Germinal center (tissue), 1 donor: ENCODE measurements at places on chromosomes 3 and 15.

DNA sequence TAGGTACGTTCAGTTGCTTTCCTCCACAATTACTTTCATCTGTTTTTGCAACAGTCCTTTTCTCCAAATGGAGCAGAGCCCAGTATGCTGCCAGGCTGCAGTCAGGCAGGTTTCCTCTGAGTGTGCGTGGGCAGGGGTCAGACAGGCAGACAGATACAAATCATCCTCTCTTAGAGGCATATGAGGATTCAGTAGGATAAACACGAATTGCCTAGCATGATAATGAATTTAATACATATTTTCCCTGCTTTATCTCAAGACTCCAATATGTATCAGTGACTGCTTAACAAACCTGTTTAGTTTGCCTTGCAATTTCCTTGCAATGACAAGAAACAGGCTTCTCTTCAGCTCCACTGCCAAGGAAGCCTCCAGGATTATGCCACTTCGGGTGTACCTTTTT lies 140.7 kb upstream of the NR2E3 start:
- DNase-seq, result no peak

GRCh38 chr15:41333026-41333562 lies 413 bp downstream of the NUSAP1 start:
- DNase-seq, result peak; percentile 66

DNA sequence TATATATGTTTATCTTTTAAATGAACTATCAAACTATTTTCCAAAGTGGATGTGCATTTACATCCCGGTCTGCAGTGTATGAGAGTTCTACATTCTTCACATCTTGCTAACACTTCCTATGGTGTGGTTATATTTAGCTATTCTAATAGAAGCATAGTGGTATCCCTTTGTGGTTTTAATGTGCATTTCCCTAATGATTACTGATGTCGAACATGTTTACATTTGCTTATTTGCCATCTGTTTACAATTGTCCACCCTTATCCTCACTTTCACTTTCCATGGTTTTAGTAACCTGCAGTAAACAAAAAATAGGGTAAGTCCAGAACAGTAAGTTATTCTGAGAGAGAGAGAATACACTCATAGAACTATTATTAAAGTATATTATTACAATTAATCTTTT lies 360.5 kb upstream of the NAALADL2 start:
- no peak for DNase-seq

DNA sequence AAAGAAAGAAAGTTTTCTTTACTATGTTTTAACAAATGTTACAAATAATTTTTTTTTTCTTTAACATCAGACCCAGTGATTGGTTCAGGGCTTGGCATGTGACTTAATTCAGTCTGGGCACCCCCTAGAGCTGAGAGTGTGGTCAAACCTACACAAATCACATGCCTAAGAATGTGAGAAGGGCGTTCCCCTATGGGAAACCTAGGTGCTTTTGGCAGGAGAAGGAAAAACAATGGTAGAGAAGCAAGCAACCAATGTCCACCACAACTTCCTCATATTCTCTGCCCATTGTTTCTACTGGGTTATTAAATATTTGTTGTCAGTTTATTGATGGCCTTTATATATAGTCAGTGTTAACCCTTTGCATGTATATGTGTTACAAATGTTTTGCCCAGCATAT lies 21.4 kb upstream of the PIAS1 start:
- DNase-seq, result no peak

DNA sequence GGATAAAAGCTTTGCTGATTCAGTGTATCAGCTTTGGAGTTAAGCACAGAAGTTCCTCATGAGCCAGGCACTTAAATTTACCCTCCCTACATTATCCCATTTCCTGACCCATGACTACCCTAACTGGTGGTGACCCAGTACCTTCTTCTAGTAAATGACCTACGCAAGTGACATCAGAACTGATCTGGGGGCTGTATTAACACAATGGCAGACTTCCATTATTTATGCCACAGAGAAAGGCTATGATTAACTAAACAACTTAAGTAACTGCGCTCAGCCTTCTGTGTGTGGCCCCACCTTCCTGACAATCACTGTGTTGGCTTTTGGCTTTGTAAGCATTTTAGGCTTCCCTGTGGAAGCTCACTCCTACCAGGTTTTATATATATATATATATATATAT lies 1.9 kb downstream of the MB21D2 start:
- no peak for DNase-seq

DNA sequence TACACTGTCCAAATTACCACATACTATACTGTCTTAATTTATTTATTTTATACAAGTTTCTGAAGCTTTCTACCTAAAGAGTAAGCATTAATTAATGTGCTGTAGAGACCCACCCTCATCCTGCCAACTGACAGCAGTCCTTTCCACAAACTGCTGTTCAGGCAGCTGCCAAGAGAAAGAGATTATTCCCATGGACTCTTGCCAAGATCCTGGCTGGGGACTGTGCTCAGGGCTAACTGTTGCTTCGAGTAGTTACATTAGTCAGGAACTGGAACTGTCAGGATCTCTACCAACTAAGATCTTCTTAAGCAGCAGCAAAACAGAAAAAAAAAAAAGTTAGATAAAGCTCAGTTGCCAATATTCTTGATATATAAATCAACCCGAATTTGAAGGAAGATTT lies 398.8 kb downstream of the MECOM start:
- DNase-seq, result no peak

- DNase-seq, result no peak
Observed at GRCh38 chr15:54307252-54307902, 329.1 kb downstream of the UNC13C start.

GRCh38 chr15:60460931-60461330 lies 18.0 kb downstream of the ICE2 start:
- no peak for DNase-seq

- DNase-seq, result no peak
Observed at GRCh38 chr3:9216736-9217135, 32.7 kb downstream of the SRGAP3 start.

DNA sequence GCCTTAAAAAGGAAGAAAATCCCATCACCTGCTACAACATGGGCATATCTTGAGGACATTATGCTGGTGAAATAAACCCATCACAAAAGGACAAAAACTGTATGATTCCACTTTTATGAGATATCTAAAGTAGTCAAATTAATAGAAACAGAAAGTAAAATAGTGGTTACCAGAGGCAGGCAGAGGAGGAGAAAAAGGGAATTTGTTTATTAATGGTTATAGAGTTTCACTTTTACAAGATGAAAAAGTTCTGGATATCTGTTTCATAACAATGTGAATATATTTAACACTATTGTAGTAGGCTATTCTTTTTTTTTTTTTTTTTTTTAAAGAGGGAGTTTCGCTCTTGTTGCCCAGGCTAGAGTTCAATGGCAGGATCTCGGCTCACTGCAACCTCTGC lies 40.4 kb downstream of the DPH3 start:
- DNase-seq, result no peak

DNA sequence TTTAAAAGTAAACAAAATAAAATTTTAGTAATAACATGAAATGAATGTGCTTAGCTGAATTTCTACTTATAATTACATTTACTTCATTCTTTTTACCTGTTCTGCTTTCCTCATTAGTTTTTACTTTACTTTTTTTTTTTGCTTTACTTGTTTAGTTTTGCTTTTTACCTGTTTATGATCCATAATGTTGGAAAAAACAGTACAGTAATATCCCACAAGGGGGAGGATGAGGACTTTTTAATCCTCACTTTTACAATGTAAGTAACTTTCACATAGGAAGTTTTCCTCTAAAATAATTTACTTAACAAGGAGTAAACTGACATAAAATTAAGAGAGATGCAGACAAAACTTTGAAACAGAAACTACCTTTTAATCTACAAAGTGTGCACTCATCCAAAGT lies 268.7 kb downstream of the TBC1D5 start:
- DNase-seq, result no peak

- no peak for DNase-seq
Observed at GRCh38 chr15:32667321-32667720, 25.8 kb downstream of the SCG5 start.

DNA sequence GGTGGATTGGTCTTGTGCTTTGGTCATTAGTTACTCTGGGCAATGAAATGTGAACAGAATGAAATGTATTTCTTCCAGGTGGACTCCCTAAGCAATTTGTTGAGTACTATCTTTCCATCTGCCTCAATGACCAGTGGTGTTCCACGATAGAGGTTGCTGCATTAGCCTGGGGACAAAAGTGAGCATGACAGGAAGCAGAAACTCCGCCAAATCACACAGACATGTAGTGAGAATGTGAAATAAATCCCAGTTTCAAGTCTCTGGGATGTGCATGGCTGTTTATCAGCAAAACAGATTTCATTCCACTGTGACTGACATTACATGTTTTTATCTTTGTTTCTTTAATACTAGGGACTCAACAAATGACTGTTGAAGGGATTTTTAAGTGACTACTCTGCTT lies 63.3 kb upstream of the DCBLD2 start:
- no peak for DNase-seq

DNA sequence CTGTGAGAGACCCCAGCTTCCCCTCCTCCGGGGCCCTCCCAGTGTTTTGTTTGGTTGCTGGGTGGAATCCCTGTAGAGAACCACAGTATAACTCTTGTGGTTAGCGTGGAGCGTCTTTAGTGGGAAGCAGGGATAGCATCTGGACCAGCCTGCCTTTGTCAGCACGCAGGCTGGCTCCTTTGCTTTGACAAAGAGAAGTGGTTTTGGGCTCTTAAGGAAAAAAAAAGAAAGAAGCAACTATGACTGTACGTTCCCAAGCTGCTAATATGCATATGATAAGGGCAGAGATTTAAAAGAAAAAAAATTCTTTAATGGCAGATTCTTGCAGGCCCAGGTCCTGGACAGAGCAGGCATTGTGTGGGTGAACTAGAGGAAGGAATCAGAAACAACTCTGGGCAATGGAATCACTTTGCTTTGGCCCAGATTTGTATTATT lies 340.8 kb upstream of the CTDSPL start:
- DNase-seq, result no peak
